ENCODE measurements at places on chromosomes 2 and 18. TPM values are rescaled to one million over a fixed set of nuclear protein-coding genes. Genes with fewer than 3 reads are reported as not detected.

NAGK gene
- 175 TPM for total RNA-seq

CXCR1 gene
- total RNA-seq = not detected

GALR1 gene
- not detected for total RNA-seq

STK36 gene
- 29.2 TPM for total RNA-seq

HOXD1 gene
- total RNA-seq = not detected

FBXO48 gene
- 1.8 TPM for total RNA-seq

GRCh38 chr2:142741764-142742269, 135.6 kb upstream of the KYNU start:
- no peaks in the 10 kb centered on the region for H3K36me3 ChIP-seq
- H3K27me3 ChIP-seq = no peaks in the 10 kb centered on the region
- no peak overlapping the region for H3K4me3 ChIP-seq
- no peak overlapping the region for H3K27ac ChIP-seq
- DNase-seq = no peak
- H3K4me1 ChIP-seq = no peaks in the 10 kb centered on the region

GRCh38 chr2:33204945-33205344, 258.2 kb downstream of the LTBP1 start:
- no peaks in the 10 kb centered on the region for H3K36me3 ChIP-seq
- peaks cover 2% of the 10 kb centered on the region for H3K4me1 ChIP-seq
- H3K4me3 ChIP-seq = no peak overlapping the region
- DNase-seq = no peak

DNA sequence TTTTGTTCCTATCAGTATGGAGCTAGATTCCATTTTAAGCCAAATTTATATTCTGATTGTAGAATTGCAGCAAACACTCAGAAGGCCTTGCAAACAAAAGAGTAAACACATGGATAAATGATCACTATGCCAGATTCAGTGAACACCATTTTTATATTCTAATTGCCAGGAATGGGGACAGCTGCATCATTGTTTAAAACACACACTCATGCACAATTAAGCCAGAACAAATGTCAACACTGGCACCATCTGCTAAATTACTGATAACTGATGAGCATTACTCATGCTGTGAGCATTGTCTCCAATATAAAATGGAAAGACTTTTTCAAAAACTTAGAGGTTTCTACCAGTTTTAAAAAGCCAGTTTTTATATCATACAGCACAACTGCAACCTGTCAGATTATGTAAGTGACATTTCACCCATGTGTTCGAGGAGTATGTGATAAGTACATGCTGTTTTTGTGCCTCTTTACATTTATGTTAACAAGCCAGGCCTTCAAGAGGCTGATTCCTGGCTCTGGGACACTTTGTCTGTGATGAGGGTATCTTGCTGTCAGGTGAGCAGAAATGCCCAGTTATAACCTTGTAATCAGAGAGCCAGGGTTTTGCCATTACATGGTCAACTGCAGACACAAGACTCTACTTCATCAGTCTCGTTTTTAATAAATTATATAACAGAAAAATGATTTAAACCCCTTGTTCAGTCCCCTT, 4.4 kb upstream of the ST8SIA5 start:
- H3K4me3 ChIP-seq = no peak overlapping the region
- DNase-seq = no peak
- H3K27me3 ChIP-seq = peaks cover 24% of the 10 kb centered on the region
- no peaks in the 10 kb centered on the region for H3K36me3 ChIP-seq
- peaks cover 11% of the 10 kb centered on the region for H3K4me1 ChIP-seq

DNA sequence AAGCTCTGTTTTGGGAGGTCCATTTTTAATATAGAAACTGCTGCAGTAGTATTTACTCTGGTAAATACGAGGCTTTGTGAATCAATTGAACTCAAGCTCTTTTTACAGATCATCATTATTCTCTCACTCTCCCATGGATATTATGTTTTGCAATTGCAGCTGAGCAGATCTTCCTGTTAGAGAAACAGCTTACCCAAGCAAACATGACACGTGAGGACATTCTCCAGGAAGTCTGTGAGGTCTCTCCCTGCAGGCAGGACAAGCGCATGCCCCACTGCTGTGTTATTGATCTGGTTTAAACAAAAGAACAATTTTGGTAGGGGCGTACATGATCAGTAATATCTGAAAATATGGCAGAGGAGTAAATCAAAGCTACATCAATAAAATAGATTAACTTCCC, 72.1 kb downstream of the COL6A3 start:
- H3K4me3 ChIP-seq = no peak overlapping the region
- no peaks in the 10 kb centered on the region for H3K4me1 ChIP-seq
- H3K36me3 ChIP-seq = no peaks in the 10 kb centered on the region

DNA sequence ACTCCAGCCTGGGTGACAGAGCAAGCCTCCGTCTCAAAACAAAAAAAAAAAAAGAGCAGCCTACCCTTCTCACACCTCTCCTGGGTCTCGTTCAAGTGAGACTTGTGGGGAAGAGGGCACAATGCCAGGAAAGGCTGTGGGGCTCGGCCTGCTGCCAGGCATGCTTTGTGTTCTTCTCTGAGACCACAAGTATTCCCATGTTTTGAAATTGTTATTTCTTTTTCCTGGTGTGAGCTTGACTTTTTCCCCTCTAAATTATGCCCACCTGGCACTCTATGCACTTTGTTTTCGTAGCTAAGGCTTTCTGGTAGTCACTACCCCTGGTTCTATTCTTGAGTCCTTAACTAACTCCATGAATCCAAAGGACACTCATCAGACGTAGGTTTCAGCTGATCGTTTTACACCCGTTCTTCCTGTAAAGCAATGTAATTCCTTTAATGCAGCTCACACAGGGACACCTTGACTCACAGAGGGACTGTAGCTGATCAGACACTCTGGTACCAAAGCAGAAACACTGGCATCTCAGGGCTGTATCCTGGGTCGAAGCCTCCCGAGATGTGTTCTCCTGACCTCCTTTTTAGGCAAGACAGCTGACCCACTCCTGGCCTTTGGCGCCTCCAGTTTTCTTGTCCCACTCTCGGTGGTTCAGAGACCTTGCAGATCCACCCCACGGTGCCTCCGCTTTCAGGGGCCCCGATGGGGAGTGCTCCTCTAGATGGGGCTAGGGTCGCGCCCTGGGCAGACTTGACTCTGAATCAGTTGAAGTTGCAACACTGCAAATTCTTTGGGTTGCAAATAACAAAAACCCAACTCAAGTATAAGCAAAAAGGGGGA, 193.3 kb upstream of the AGAP1 start:
- no peak overlapping the region for H3K27ac ChIP-seq
- no peaks in the 10 kb centered on the region for H3K4me1 ChIP-seq
- H3K27me3 ChIP-seq = peaks cover 4% of the 10 kb centered on the region
- no peaks in the 10 kb centered on the region for H3K36me3 ChIP-seq

DNA sequence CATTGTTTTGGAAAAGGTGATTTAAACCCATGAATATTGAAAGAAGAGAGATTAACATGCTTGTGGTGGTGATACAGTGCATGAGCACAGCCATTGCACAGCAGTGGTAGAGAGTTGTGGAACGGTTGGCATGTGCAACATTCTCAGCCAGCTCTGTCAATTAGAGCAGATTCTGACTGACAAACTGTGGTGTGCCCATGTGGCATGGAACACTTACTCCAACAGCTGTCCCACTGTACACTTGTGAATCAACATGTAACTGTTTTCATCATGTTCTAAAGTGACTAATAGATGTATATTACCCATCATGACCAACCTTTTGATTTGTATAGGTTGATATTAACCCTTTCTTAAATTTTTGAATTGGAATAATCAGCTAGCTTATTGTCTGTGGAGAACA, 55.6 kb downstream of the PKP4 start:
- H3K27ac ChIP-seq = no peak overlapping the region
- H3K36me3 ChIP-seq = no peaks in the 10 kb centered on the region
- H3K27me3 ChIP-seq = no peaks in the 10 kb centered on the region
- DNase-seq = no peak
- H3K4me3 ChIP-seq = no peak overlapping the region

DNA sequence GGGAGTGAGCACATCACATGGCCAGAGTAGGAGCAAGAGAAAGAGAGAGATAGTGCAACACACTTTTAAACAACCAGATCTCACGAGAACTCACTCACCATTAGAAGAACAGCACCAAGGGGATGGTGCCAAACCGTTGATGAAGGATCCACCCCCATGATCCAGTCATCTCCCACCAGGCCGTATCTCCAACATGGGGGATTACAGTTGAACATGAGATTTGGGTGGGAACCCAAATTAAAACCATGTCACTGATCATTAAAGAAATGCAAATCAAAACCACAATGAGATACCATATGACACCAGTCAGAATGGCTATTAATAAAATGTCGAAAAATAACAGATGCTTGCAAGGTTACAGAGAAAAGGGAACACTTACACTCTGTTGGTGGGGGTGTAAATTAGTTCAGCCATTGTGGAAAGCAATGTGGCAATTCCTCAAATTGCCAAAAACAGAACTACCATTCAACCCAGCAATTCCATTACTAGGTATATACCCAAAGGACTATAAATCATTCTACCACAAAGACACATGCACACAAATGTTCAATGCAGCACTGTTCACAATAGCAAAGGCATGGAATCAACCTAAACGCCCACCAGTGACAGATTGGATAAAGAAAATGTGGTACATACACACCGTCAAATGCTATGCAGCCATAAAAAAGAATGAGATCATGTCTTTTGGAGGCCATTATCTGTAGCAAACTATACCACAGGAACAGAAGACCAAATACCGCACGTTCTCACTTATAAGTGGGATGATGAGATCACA, 137.1 kb downstream of the COL6A3 start:
- peaks cover 2% of the 10 kb centered on the region for H3K27me3 ChIP-seq
- no peaks in the 10 kb centered on the region for H3K36me3 ChIP-seq
- H3K27ac ChIP-seq = no peak overlapping the region
- H3K4me3 ChIP-seq = no peak overlapping the region
- no peak for DNase-seq

- H3K27ac ChIP-seq = no peak overlapping the region
- no peak overlapping the region for H3K4me3 ChIP-seq
- H3K4me1 ChIP-seq = peaks cover 23% of the 10 kb centered on the region
- no peak for DNase-seq
- H3K27me3 ChIP-seq = no peaks in the 10 kb centered on the region
These were observed 27.9 kb downstream of the GPD2 start for GRCh38 chr2:156464106-156464505.

DNA sequence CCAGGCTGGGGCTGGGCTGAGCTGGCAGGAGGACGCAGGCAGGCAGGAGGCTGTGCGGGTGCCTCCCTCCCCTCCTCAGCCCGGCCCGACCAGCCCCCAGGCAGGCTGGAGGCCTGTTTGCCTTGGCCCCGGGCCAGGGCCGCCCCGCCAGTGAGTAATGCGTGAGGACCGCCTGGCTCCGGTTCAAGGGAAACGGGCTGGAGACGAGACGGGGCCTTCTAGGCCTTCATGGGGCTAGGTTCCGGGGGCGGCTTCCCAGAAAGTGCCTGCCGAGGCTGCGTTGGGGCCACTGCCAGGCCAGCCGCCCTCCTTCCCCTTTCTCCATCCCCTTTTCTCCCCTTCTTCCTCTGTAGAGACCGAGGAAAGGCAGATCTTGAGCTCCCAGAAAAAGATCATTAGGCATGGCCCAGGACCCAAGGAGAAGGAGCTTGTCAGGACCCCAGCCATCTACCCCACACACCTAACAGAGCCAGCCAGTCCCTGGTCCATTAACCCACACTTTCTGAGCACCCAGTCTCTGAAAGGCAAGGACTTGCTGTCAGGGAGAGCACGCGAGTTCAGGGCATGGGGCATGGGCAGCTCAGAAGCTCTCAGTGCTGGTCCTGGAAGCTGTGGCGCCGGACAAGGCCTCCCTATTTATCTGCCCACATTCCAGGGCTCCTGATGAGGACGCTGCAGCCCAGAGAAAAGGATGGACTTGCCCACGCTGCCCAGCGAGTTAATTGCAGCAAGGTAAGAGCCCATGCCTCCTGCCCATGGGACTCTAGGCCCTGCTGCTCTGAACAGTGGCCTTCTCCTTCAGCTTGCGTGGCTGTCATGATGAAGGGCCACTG, 48.5 kb downstream of the SMAD7 start:
- no peak overlapping the region for H3K27ac ChIP-seq
- H3K4me1 ChIP-seq = peaks cover 5% of the 10 kb centered on the region
- no peak overlapping the region for H3K4me3 ChIP-seq
- H3K27me3 ChIP-seq = no peaks in the 10 kb centered on the region
- no peaks in the 10 kb centered on the region for H3K36me3 ChIP-seq
- peak; percentile 9 for DNase-seq

DNA sequence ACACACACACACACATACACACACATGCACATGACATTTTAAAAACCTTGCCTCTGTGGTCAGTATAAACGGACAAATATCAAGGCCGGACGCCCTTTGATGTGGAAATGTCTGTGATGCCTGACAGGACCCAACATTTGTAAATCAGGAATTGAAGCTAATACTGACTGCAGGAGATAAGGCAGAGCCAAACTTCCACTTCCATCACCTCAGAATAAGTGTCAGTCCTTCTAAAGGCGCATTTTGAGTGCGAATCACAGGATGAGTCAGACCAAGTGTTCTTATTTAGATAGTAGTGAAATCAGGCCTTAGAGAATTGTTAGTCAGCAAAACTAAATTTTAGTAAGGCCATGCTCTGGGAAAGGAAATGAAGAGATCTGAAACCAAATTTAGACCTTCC, 211.7 kb upstream of the LRATD1 start:
- no peak overlapping the region for H3K4me3 ChIP-seq
- no peaks in the 10 kb centered on the region for H3K36me3 ChIP-seq
- no peaks in the 10 kb centered on the region for H3K4me1 ChIP-seq
- H3K27me3 ChIP-seq = no peaks in the 10 kb centered on the region
- H3K27ac ChIP-seq = no peak overlapping the region
- DNase-seq = no peak

DNA sequence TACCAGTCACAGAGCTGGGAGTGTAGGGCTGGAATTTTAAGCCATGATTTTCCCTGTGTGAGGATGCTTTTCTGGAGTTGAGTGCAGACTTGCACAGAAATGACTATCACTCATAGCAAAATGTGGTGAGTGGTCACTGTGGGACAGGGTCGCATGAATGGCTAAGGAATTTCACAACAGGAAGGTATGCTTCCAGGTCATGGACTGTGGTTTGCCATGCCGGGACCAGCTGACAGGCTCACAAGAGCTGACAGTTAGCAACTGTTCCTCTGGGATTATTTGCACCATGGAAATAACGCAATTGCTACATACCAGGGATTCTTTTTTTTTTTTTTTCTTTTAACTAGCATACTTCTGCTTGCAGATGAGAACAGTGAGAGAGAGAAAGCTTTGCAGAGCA, 3.8 kb upstream of the UXS1 start:
- DNase-seq = no peak
- H3K4me1 ChIP-seq = peaks cover 11% of the 10 kb centered on the region
- no peak overlapping the region for H3K27ac ChIP-seq
- H3K36me3 ChIP-seq = peaks cover 3% of the 10 kb centered on the region

DNA sequence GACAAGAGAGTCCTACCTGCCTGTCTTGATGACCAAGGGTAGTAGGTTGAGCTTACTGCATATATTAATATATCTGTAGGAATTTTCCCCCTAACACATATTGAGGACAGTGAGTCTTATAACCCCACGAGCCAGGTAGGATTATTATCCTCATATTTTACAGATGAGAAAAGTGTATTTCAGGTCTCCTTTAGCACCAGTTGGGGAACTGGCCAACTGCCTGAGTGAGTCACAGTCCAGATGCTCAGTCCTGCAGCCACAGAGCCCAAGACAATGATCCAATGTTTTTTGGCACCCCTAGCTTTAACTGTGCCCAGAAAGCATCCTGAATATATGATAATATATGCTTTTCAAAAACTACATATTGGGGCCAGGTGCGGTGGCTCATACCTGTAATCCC, 30.8 kb upstream of the GLS start:
- H3K36me3 ChIP-seq = no peaks in the 10 kb centered on the region
- peaks cover 19% of the 10 kb centered on the region for H3K4me1 ChIP-seq
- H3K27ac ChIP-seq = no peak overlapping the region
- DNase-seq = no peak
- H3K4me3 ChIP-seq = no peak overlapping the region
- no peaks in the 10 kb centered on the region for H3K27me3 ChIP-seq

All from activated B cell treated with CpG ODN at 0.5 μM for 24 hours (primary cell).